ENCODE measurements at places on chromosomes 1 and 21.
A peak's percentile ranks its signal among the peaks of the same experiment; 100 is the strongest.

- no peak for DNase-seq
These were observed 103.2 kb upstream of the KRTAP19-8 start for GRCh38 chr21:31141389-31142000.

DNA sequence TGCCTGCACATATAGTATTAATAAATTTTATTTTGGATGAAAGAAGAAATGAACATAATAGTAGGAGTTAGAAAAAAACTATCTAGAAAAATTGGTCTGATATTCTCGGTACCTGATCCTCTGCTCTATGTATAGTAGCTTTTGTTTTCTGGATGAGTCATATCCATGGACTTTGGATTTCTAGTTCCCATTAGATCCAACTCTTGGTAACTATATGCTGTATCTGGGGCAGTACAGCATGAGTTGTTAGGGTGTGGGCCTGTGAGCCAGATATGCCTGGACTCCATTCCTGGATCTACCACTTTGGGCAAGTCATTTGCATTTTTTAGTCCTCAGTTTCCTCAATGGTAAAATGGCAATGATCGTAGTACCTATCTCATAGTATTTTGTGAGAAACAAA is 372.2 kb upstream of the PKN2 start:
- no peak for DNase-seq

DNA sequence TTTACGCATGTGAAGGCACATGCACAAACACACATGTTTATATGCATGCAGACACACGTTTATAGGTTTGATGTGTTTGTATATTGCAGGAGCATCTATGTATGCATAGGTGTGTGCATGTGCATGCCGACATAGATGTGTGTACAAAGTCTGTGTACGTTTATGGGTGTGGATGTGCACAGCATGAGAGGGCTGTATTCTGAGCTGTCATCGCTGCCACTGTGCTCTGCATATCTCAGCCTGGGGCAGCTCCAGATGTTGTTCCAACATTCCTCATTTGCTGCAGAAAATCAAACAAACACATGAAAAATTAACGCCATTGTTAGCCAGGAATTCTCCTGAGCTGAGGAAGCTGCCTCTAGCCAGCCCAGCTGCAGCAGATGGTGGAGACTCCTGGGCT is 132.3 kb upstream of the CSF3R start:
- no peak for DNase-seq

DNA sequence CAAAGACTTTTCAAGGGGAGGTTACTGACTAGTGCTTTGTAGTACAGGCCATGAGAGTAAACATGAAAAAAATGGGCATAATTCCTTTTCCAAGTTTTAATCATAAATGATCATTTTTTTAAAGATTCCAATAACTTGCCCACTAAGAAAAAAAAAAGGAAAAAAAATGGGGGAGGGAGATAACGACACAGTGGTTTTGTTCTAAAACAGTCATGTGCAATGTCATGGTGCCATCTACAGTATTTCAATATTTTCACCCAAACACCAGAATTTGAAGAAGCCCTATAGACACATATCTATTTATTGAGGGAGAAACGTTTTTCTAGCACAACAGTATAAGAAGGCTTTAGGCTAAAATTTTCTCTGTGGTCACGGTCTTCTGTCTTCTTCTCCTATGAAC is 250.2 kb downstream of the LTN1 start:
- no peak for DNase-seq

DNA sequence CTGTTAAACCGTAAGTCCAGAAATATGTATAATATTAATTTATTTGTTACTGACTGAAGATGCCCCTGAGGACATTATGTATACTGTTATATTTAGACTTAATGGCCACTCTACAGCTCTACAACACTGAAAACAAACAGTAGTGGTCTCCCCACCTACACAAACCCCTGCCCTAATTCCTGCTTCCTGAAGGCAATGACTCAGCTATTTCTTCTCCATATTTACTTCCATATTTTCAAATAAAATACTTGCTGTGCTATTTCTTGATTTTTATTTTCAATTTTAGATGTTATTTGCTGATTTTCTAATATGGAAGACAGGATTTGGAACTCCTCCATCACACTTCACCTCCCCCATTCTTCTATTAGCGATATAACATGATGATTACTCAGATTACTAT is 97.6 kb downstream of the PCNX2 start:
- no peak for DNase-seq

DNA sequence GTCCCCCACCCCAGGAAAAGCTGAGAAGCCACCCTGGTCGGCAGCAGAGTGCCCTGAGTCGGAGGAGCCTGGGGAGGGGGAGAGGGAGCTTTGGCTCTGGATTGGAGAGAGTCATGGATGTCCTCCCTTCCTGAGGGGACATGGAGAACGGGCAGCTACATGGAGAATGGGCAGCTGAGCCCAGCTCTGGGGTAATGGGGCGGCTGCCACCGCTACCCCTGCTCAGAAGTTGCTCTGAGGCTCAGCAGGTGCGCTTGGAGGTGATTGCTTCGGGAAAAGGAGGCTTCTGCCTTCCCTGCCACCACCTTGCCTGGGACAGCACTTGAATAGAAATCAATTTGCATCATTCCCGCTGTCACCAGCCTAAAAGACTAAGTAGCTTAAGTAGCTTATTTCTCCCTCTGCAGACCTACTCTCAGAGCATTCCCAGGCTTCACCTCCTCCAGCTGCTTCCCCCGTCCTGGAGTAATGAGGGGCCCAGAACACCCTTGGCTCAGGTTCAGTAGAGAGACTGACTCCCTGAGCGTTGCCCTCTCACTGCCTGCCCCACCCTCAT is 8.3 kb downstream of the DISP3 start:
- DNase-seq = no peak

- DNase-seq = no peak
These were observed 166.3 kb downstream of the TRIM33 start for GRCh38 chr1:114344656-114345055.

DNA sequence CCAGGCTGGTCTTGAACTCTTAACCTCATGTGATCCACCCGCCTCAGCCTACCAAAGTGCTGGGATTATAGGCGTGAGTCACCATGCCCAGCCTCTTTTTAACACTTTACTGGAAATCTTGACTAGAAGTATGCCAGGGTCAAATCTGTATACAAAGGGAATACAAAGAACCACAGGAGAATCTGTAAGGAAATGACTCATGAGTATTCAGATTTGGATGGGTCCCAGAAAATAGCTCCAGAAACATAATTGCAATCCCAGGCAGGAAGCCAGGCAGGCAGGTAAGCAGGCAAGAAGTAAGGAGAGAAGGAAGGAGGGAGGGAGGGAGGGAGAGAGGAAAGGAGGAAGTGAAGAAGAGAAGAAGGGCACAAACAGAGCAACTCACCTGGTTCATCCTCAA is 22.8 kb upstream of the TIAM1 start:
- DNase-seq = no peak

GRCh38 chr1:11594222-11594621 is 60.0 kb downstream of the FBXO2 start:
- DNase-seq = no peak

DNA sequence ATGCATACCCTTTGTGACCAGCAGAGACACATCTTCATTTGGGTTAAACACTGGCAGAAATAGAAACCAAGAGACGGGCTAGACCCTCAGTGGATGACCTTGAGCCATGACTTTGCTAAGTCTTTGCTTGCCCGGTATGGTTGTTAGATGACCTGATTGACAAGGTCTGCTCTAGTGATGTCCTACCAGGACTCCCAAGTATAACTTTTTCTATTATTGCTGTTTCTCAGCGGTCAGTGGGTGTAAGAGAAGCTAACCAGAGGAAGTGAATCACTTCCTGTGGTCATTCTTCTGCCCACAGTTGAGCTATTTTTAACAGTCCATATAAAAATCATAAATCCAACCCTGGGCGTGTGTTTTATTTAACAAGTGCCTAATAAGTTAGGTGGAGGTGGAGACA is 126.2 kb upstream of the ETS2 start:
- no peak for DNase-seq

- no peak for DNase-seq
These were observed 46.5 kb upstream of the NUF2 start for GRCh38 chr1:163275222-163275621.

DNA sequence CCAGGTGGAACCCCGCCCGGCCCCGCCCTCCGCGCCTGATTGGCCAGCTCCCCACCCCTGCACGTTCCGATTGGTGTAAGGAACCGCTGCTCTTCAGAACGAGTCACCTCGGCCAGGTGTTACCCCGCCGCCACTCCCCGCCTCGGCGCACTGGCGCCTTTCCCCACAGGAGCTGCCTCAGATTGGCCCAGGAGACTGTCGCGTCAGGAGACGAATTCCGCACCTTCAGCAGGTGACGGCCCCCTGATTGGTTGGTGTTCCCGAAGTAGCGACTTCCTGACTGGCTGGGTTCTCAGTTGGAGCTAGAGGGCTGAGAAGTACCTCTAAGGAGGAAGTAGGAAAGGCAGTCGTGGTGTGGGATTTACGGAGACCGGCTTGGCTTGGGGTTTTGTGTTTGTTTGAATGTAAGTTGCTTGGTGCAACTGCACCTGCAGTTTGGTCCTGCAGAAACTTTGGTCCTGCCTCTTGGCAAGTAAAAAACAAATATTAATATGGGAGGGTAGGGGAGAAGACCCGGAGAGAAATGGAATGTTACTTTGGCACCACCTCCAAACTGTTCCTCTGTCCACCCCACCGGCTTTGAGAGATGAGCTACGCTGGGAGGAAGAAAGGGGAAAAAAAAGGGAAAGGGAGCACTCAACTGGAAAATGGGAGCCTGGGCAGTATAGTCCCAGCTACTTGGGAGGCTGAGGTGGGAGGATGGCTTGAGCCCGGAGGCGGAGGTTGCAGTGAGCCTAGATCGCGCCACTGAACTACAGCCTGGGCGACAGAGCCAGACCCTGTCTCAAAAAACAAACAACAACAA is 415 bp upstream of the F11R start:
- peak; percentile 92 for DNase-seq

GRCh38 chr1:106787520-106787919 is 269.0 kb upstream of the PRMT6 start:
- no peak for DNase-seq

GRCh38 chr1:154154534-154155191 is at the start of gene NUP210L:
TSS of gene NUP210L (minus strand) at chr1:154155073.
- no peak for DNase-seq

DNA sequence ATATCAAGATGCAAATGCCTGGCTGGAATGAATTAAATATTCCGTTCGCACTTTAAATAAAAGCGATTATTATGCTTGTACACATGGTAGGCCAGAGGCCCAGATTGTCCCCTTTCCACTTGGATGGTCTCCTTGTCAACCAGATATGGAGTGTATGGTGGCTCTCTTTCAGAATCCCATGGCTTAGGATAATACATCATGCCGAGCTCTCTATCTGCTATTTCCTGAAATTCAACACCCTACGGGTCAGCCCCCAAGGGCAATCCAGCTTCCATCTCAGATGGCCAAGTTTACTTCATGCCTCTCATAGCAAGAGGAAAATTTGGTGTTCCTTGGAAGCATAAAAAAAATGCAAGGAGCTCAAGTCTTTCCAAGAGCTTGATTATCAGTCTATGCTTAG is 25.4 kb upstream of the FMO1 start:
- DNase-seq = no peak

DNA sequence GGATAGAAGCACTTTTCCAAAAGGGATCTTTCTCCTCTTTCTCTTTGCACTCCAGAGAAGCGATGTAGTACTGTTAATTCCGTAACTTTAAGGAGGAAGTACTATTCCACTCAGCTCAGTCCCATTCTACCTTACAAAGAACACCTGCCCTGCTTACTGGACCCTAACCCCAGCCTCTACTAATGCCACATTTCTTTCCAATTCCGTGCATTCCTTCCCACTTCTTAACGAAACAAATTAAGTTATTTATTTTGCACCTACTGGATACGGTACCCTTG is 511 bp downstream of the NDC1 start:
- no peak for DNase-seq

- no peak for DNase-seq
These were observed 69.5 kb downstream of the PDE9A start for GRCh38 chr21:42722808-42723473.

DNA sequence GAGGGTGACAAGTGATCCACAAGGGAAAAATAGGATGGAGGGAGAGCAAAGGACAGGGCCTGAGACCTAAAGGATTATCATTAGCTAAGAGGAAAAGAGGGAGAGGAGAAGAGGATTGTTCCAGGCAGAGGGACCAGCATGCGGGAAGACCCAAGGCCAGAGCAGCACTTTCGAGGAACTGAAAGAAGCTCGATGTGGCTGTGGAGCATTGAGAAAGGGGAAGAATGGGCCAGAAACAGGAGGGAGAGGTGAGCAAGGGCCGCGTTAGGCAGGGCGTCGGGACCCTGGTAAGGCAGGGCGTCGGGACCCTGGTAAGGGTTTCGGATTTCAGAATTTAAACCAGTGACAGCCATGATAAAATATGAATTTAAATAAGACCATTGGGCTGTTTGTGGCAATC is 22.8 kb upstream of the CSF1 start:
- DNase-seq = no peak

All from T-cell (primary cell).